Type B pancreatic cell (in vitro differentiated cells): ENCODE measurements at places on chromosomes 16 and 17.

DNA sequence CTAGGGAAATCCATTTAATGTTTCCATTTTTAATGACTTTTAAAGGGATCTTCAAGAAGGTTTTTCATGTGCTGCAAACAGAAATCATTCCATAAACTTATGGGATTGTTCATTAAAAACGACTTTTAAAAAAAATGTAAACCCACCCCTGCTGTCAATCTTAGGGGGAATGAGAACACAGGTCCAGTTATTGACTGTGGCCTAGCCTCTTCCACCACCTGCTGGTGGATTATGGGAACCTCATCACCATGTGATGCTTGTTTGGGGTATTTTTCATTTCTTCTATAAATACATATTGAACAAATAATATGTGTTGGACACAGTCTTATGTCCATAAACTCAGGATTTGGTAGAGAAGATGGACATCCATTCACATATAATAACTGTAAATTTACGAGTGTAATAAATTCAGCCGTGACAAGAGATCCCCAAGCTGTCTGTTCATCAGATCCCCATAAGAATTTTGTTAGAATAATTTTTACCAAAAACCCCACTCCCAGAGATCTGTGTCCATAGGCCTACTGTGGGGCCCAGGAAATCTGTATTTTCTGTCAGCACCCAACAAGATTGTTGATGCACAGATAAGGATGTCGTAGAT lies 42.0 kb upstream of the TMC5 start:
- H3K4me3 ChIP-seq, result no peak overlapping the region
- H3K4me1 ChIP-seq, result peaks cover 3% of the 10 kb centered on the region

DNA sequence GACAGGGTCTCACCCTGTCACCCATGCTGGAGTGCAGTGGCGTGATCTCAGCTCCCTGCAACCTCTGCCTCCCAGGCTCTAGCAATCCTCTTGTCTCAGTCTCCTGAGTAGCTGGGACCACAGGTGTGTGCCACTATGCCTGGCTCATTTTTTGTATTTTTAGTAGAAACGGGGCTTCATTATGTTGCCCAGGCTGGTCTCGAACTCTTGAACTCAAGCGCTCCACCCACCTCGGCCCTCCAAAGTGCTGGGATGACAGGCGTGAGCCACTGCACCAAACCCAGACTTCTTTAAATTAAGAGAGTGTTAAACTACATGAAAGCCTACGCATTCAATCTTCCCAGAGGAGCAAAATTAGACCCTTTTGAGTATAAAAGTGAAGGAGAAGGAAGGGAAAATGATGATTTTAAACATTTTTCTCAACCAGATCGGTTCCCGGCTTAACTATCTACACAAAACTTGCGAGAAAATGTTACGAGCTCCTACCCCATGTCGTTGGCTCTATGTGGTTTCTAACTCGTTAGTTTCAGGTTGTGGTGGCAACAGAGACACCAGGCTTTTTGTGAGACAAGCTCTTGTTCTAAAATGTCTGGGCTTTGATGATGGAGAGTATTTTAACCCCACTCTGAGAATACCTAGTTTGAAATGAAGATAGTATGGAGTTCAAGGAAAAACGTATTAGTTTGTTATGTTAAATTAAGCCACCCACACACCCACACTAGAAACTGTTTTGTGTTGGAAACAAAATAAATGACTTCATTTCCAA lies 26.3 kb downstream of the STAT5B start:
- peaks cover 19% of the 10 kb centered on the region for H3K4me1 ChIP-seq
- no peaks in the 10 kb centered on the region for H3K36me3 ChIP-seq
- DNase-seq, result no peak

DNA sequence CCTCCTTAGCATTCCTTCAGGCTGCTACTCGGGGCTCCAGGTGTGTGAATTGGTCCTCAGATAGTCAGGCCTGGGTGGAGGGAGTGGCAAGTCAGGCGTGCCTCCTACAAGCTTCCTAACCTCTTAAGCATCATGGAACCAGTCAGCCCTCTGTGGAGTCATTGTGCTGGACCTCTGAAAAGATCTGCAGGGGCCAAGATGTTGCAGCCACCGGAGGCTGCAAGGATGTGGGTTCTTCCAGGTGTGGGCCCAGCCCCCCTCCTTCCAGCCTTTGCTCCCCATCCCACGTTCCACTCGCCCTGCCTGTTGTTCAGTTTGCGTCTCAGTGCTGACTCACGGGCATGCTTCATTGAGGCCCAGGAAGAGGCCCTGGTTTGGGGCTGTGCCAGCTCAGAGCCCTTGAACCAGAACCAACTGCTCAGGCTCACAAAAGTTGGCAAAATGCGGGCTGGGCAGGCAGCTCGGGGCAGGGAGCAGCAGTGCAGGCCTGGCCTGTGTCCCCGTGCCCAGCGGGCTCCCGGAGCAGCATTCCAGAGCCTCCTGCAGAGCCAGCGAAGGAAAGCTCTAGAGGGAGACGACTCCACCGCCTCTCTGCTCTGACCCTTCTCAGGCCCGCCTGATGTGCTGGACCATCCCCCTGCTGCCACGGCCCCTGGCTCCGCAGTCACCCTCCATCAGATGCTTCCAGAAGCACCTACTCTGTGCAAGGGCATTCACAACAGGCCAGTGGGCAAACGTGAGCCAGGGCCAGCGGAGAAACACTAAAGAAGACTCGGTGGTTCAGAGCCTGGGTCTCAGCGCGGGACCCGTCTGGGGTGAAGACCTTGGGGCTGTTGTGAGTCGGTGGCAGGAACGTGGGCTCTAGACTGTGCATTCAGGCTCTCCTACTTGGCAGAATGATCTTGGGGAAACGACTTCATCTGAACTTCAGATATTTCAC lies 7.5 kb downstream of the LDHD start:
- H3K27me3 ChIP-seq, result no peaks in the 10 kb centered on the region
- DNase-seq, result no peak
- H3K27ac ChIP-seq, result peak overlapping the region; percentile 18
- no peak overlapping the region for H3K4me3 ChIP-seq
- H3K4me1 ChIP-seq, result peaks cover 9% of the 10 kb centered on the region

DNA sequence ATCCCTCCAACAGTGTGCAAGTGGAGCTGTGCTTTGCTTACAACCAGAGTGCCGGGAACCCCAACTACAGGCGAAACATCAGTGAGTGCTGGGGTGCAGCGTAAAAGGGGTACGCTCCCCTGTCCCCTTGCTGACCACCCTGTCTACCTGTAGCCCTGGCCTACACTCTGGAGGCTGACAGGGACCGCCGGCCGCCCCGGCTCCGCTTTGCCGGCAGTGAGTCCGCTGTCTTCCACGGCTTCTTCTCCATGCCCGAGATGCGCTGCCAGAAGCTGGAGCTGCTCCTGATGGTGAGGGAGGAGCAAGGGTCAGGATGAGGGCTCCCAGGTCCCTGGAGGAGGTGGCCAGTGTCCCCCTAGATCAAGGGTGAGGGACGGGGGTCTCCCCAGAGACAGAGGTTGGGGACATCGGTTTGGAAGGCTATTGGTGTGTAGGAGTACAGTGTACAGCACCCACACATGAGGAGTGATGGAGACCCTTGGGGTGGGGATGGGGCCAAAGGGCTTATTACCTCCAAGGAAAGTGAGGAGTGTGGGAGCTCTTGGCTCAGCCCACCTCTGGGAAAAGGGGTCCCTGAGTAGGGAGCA lies 19.6 kb upstream of the PDK2 start:
- peaks cover 3% of the 10 kb centered on the region for H3K27me3 ChIP-seq
- DNase-seq, result no peak
- no peak overlapping the region for H3K4me3 ChIP-seq
- no peak overlapping the region for H3K27ac ChIP-seq
- peaks cover 4% of the 10 kb centered on the region for H3K4me1 ChIP-seq

GRCh38 chr17:55086635-55087058 lies 118.1 kb downstream of the STXBP4 start:
- H3K4me1 ChIP-seq, result peaks cover 7% of the 10 kb centered on the region
- H3K4me3 ChIP-seq, result no peak overlapping the region
- no peak overlapping the region for H3K27ac ChIP-seq
- H3K27me3 ChIP-seq, result no peaks in the 10 kb centered on the region

- no peak overlapping the region for H3K27ac ChIP-seq
- no peak overlapping the region for H3K4me3 ChIP-seq
- peaks cover 17% of the 10 kb centered on the region for H3K4me1 ChIP-seq
- no peaks in the 10 kb centered on the region for H3K27me3 ChIP-seq
- no peaks in the 10 kb centered on the region for H3K36me3 ChIP-seq
- no peak for DNase-seq
Observed at GRCh38 chr16:68399456-68399855, 48.9 kb downstream of the SMPD3 start.

GRCh38 chr17:60601447-60602384 lies 1.7 kb downstream of the PPM1D start:
- no peak for DNase-seq
- peak overlapping the region; percentile 98 for H3K4me3 ChIP-seq
- H3K36me3 ChIP-seq, result peaks cover 13% of the 10 kb centered on the region
- peaks cover 45% of the 10 kb centered on the region for H3K4me1 ChIP-seq
- H3K27ac ChIP-seq, result peak overlapping the region; percentile 99
- H3K27me3 ChIP-seq, result no peaks in the 10 kb centered on the region

DNA sequence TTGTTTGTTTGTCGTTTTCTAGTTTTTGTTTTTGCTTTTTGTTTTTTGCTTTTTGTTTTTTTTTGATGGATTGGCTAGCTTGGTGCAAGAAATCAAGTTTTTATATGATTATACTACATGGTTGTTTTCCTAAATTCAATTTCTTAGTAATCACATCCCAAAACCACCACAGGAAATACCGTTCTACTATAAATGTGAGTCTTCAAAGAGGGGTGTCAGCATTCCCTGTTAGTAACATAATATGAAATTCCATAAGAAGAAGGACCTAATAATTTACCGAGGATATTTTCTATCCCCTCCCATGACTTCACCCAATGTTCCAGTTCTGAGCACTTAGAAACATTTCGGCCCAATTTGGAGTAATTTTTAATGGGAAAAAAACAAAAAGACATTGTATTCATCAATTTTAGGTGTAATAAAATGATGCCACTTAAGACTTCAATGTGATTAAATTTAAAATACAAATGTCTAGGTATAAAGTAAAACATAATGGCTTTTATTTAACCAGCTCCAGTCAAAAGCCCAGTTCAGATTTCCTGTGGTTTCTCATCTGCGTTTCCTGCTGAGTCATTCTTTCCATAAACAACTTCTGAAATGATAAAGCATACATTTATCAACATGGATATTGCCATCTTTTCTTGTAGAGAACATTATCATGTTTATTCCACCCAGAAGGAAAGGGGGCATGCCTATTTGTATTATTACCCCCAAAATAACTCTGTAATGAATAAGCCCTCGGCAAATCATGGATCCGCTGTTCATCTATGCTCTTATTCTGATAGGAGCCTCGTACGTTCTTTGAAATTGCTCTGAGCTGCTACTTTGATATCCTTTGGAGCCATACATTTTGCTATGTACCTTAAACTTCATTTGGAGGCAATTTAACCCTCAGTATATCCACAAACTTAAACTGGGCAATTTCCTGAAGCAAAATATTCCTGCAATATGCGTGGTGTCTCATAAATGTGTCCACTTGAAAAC lies 28.1 kb downstream of the HSBP1 start:
- H3K36me3 ChIP-seq, result peaks cover 3% of the 10 kb centered on the region
- peaks cover 4% of the 10 kb centered on the region for H3K4me1 ChIP-seq
- H3K4me3 ChIP-seq, result no peak overlapping the region

- H3K27ac ChIP-seq, result peak overlapping the region; percentile 77
- H3K4me1 ChIP-seq, result peaks cover 18% of the 10 kb centered on the region
- H3K36me3 ChIP-seq, result peaks cover 10% of the 10 kb centered on the region
- H3K4me3 ChIP-seq, result peak overlapping the region; percentile 34
- H3K27me3 ChIP-seq, result peaks cover 4% of the 10 kb centered on the region
Observed at GRCh38 chr17:75105126-75106080, 4.4 kb upstream of the ARMC7 start.

GRCh38 chr17:12024327-12024726 lies 3.6 kb downstream of the MAP2K4 start:
- peaks cover 8% of the 10 kb centered on the region for H3K27me3 ChIP-seq
- H3K27ac ChIP-seq, result peak overlapping the region; percentile 69
- peaks cover 22% of the 10 kb centered on the region for H3K4me1 ChIP-seq
- H3K4me3 ChIP-seq, result peak overlapping the region; percentile 16
- no peak for DNase-seq
- H3K36me3 ChIP-seq, result peaks cover 8% of the 10 kb centered on the region

GRCh38 chr17:48719642-48720265 lies 2.6 kb downstream of the PRAC1 start:
- H3K4me3 ChIP-seq, result peak overlapping the region; percentile 45
- no peaks in the 10 kb centered on the region for H3K36me3 ChIP-seq
- no peak overlapping the region for H3K27ac ChIP-seq
- peaks cover 100% of the 10 kb centered on the region for H3K27me3 ChIP-seq

- peaks cover 30% of the 10 kb centered on the region for H3K36me3 ChIP-seq
- no peak for DNase-seq
- H3K27ac ChIP-seq, result no peak overlapping the region
- no peaks in the 10 kb centered on the region for H3K27me3 ChIP-seq
- H3K4me3 ChIP-seq, result no peak overlapping the region
Observed at GRCh38 chr16:57238682-57239081, 6.4 kb upstream of the ARL2BP start.

DNA sequence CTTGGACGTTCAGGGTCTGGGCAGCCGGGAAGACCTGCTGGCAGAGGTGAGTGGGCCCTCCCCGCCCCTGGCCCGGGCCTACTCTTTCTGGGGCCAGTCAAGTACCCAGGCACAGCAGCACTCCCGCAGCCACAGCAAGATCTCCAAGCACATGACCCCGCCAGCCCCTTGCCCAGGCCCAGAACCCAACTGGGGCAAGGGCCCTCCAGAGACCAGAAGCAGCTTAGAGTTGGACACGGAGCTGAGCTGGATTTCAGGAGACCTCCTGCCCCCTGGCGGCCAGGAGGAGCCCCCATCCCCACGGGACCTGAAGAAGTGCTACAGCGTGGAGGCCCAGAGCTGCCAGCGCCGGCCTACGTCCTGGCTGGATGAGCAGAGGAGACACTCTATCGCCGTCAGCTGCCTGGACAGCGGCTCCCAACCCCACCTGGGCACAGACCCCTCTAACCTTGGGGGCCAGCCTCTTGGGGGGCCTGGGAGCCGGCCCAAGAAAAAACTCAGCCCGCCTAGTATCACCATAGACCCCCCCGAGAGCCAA lies 8.6 kb upstream of the ABCC3 start:
- no peak overlapping the region for H3K4me3 ChIP-seq
- no peaks in the 10 kb centered on the region for H3K36me3 ChIP-seq
- H3K4me1 ChIP-seq, result peaks cover 34% of the 10 kb centered on the region
- H3K27me3 ChIP-seq, result peaks cover 21% of the 10 kb centered on the region
- DNase-seq, result no peak
- H3K27ac ChIP-seq, result no peak overlapping the region

- peaks cover 37% of the 10 kb centered on the region for H3K36me3 ChIP-seq
- DNase-seq, result no peak
- peaks cover 44% of the 10 kb centered on the region for H3K4me1 ChIP-seq
- peak overlapping the region; percentile 97 for H3K27ac ChIP-seq
- H3K4me3 ChIP-seq, result peak overlapping the region; percentile 91
Observed at GRCh38 chr17:28724500-28725165, 1.4 kb downstream of the TLCD1 start.
